ENCODE measurements at places on chromosomes 1 and 21.

- DNase-seq, result no peak
These were observed 8.0 kb upstream of the BARHL2 start for GRCh38 chr1:90724926-90725656.

DNA sequence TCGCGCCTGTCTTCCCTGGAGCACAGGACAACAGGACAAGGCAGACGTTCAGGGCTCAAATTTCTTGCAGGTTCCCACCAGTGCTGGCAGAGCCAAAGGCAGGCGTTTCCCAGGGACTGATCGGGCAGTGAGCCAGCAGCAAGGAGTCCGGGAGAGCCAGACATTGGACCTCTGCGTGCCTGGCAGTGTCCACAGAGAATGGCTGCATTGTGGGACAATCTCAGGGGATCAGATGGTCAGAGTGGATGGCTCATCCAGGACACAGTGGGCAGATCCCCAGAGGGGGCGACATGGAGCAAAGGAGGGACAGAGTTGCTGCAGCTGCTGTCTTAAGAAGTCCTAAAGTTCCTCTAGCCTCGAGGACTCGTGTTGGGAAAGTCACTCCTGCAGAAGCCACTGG, 4.6 kb downstream of the TMEM63A start:
- DNase-seq, result peak; percentile 36

DNA sequence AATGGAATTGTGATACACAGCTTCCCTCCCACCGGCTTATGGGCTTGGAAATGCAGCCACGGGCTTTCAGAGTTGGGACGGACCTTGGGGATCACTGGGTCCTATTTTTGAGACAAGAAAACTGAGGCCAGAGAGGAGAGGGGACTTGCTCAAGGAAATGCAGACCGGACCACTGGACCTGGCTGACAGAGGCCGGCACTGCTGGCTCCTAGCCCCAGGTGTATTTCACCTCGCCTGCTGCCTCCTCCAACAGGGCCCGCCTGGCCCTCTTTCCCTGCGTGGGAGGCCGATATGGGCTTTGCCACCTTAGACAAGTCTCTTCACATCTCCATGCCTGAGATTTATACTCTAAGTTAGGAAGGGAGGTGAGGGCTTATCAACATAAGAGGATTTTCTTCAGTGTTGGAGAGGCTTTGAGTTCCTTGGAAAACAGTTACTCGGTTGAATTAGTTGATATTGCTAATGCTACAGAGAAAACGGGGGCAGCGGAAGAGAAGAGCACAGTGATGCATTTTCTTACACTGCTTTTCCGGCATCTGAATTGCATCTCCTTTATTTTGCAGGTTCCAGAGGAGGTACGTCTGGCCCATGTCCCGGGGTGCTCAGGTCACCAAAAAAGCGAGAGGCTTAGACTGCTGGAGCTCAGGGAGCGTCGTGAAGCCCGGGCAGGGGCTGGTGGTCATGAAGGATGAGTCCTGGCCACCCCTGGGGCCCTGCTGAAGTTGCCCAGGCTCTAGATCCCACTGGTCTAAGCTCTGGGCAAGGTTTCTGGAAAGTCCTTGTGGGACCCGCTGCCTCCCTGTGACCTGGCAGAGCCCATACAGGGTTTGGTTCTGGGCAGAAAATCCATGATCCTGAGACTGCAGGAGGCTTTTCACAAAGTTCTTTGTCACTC, 44.7 kb downstream of the CAPN2 start:
- no peak for DNase-seq

DNA sequence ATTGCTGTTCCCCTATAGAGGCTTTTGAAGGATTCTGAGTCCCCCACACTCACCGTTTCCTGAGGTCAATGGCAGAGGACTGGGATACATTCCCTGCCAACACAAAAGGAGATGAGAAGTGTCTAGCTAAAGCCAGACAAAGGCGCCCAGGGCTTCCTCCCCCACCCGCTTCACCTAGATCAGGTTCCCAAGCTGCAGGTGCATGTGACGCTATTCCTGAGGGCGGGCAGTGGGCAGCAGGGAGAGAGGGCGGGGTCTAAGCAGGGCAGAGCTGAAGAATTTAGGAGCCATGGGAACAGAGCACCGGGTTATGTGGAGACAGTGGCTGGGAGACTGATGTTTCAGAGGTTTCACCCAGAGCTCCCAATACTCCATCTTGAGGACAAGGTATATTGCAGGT, 6.0 kb upstream of the ARHGEF2 start:
- no peak for DNase-seq

GRCh38 chr21:42685036-42685435, 31.6 kb downstream of the PDE9A start:
- DNase-seq, result no peak

DNA sequence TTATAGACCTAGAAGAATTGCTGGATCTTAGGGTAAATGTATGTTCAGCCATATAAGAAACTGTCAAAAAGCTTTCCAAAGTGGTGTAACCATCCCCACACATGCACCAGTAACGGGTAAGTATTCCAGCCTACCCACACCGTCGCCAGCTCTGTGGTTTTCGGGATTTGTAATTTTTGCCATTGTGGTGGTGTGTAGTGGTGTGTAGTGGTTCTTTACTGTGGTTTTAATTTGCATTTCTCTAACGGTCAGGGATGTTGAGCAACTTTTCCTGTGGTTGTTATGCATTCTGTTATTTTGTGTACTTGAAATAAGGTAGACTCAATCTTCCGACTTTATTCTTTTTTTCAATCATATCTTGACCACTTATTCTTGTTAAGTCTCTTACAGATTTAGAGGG, 342.4 kb upstream of the AJAP1 start:
- no peak for DNase-seq

- DNase-seq, result no peak
These were observed 230.3 kb downstream of the C1orf94 start for GRCh38 chr1:34406833-34407539.

GRCh38 chr1:226576601-226577000, 28.0 kb downstream of the STUM start:
- DNase-seq, result no peak

DNA sequence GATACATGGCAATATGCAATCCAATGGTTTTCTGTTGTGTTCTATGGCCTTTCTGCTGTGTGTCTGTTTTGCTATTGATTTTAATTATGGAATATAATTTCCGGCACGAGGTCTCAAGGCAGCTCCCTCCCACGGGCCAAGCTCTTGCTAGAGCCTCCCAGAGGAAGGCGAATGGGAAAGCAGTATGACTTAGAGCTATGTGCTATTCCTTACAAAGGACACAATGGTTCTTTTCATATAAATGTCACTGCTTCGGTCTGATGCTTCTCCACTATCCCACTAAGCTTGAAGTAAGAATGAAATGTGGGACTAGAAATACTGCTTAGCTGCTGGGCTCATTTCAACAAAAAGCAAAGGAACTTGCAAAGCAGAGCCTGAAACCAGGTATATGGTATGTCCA, 322.2 kb upstream of the BEND5 start:
- DNase-seq, result no peak

DNA sequence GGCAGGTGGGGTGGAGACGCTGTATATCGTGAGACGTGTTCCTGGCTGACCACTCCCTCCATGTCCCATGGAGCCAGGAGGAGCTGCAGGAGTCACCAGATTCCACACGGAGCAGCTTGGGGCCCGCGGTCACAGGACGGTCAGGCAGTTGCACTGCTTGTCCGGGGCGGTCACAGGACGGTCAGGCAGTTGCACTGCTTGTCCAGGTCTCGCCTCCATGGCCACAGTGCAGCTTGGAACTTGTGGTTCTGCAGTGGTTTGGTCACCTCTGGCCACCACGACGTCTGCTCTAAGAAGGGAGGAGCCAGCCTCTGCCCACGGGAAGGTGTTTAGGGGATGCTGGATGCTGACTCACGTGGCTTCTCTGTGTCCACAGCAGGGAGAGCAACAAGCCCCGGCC, 33.0 kb downstream of the SLX9 start:
- DNase-seq, result no peak

DNA sequence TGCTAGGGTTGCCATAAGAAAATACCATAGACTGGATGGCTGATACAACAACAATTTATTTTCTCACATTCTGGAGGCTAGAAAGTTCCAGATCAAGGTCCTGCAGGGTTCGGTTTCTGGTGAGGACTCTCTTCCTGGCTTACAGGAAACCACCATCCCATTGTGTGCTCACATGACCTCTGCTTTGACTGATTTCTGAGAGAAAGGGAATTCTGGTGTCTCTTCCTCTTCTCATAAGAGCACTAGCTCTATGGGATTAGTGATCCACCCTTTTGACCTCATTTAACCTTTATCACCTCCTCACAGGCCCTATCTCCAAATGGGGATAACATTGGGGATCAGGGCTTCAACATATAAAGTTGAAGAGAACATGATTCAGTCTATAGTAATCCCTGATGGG, 47.5 kb downstream of the MRPL39 start:
- DNase-seq, result no peak

GRCh38 chr1:18951818-18952391, 4.6 kb downstream of the IFFO2 start:
- no peak for DNase-seq

Measured in amygdala (tissue), 56 donors.